Mesothelial cell of epicardium (in vitro differentiated cells): ENCODE measurements at places on chromosomes 4 and X.

DNA sequence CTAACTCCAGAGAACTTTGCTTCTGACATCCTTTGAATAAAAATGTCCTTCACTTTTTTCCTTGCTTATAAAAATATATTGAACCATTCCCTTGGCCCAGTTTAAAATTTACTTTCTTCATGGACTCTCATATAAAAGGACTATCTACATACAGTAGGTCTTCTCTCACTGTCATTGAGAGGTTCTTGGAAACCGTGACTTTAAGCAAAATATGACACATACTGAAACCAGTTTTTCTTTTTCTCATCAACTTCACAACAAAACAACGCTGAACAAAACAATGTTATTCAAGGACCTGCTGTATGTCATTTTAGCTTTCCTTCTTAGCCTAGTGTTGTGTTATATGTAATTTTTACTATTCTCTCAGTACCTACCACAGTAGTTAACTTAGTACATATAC is 496.8 kb downstream of the CENPC start:
- no peak for DNase-seq

- no peak for DNase-seq
Measured at GRCh38 chrX:77119706-77120105, 327.5 kb upstream of the FGF16 start.

DNA sequence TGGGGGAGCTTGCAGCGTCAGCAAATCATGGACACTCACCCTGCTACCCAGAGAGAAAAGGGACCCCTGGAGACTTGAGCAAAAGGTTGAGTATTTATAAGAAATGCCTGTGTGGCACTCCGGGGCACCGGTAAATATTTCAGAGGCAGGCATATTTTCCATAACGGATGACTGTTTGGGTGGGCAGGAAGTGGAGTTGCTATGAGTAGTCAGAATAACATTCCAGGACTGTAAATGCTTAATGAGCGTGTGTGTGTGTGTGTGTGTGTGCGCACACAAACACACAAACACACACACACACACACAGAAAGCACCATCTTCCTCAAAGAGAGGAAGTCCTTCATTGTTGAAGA is 74.6 kb downstream of the MXRA5 start:
- DNase-seq, result no peak

DNA sequence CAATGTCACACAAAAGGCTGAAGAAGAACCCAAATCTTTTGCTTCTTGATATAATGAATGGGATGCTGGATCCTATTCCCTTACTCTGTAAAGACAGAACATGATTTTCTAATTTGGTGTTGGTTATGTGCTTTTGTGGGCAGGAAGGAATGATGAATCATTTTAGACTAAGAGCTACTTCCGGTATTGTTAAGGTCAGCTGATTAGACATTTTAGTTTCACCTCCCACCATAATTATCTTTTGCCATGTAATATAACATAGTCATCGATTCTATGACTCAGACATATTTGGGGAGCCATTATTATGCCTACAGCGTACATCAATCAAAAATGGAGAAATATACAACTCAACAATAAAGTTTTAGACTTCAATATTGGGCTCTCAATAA is 265.3 kb downstream of the ZNF674 start:
- DNase-seq, result no peak

- DNase-seq, result no peak
Measured at GRCh38 chrX:143934542-143934941, 50.7 kb downstream of the UBE2NL start.

- no peak for DNase-seq
Measured at GRCh38 chrX:42978655-42979379, 200.9 kb upstream of the PPP1R2C start.

GRCh38 chrX:41085878-41086626 is 807 bp downstream of the USP9X start:
- peak; percentile 47 for DNase-seq

GRCh38 chr4:99507349-99507748 is 3.5 kb upstream of the C4orf17 start:
- DNase-seq, result no peak

- no peak for DNase-seq
Measured at GRCh38 chr4:112152521-112152920, 7.3 kb downstream of the FAM241A start.

GRCh38 chr4:76850010-76850441 is 47.9 kb downstream of the SOWAHB start:
- DNase-seq, result no peak

- DNase-seq, result no peak
Measured at GRCh38 chrX:4277122-4277521, 563.7 kb upstream of the PRKX start.

DNA sequence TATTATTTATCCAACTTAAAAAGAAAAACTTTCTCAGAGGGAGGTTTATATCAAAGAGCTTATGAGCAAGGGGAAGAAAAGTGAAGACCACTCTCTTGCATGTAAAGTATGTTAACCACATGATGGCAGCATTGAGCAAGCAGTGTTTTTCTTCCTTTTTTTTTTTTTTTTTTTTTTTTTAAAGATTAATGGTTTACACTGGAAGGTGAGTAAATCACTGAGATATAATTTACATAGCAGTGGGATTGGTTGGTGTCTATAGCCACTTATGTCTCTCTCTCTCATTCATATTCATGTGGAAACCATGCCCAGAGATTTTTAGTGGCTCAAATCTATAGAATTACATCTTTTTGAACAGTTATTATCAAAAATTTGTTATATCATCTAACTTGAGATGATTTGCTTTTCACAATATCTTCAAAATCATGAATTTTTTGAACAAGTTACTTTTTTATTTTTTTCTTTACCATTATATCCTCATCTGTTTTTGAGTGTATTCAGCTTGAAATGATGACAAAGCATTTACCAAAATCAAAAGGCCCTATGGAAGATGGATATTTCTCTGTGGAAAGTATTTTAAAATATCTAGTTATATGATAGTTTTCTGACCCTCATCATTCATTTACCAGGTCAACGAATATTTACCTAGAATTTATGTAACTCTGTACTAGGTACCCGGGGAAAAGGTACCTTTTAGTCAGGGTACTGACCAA is 31.6 kb downstream of the MTHFD2L start:
- no peak for DNase-seq

GRCh38 chr4:134544303-134544770 is 342.7 kb upstream of the PABPC4L start:
- DNase-seq, result no peak

GRCh38 chrX:13059637-13060499 is 15.4 kb upstream of the FAM9C start:
- no peak for DNase-seq

DNA sequence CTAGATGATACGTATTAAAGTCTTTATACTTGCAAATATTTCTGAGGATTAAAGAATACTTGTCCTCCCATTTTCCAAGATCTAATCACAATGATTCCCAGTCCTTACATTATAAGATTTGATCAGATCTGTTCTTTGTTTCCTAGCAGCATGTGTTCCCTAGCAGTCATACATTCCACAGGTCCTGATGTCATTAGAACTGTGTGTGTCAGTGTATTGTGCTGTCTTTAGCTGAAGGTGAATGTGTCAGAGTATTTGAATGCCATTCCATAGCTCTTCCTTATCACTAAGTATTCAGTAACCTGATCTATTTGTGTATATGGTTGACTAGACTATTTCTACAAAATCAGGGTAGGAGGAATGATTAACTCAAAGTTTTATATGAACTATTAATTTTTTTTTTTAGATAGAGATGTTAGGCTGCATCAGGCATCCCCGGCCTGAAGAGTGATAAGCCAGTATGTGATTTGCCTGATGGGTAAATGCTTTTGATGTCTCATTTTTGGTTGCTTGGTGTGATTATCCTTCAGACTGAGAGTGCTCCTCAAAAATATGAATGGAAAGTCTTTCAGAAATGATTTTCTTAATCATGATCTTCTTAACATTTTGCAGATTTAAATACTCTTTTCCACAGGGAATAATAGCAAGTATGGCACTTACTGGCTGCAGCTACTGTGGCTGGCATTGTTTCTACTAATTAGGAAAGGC is 4.4 kb downstream of the ADGRL3 start:
- DNase-seq, result no peak

DNA sequence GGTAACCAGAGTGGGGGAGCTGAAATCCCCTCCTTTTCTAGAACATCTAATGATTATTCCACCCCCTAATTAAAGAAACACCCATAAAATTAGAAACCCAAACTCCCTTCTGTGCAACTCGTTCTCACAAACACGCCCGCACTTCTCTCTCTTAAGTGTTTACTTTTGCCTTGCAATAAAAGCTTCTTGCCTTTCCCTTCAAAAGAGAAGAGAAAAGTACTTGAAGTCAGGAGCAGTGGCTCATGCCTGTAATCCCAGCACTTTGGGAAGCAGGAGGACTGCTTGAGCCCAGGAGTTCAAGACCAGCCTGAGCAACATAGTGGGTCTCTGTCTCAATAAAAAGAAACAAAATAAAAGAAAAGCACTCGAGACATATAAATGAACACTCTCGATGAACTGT is 3.6 kb upstream of the GPR173 start:
- DNase-seq, result no peak

GRCh38 chrX:136086521-136086920 is 60.8 kb upstream of the FHL1 start:
- DNase-seq, result no peak

GRCh38 chr4:157999723-158000122 is 173.1 kb downstream of the GASK1B start:
- no peak for DNase-seq

DNA sequence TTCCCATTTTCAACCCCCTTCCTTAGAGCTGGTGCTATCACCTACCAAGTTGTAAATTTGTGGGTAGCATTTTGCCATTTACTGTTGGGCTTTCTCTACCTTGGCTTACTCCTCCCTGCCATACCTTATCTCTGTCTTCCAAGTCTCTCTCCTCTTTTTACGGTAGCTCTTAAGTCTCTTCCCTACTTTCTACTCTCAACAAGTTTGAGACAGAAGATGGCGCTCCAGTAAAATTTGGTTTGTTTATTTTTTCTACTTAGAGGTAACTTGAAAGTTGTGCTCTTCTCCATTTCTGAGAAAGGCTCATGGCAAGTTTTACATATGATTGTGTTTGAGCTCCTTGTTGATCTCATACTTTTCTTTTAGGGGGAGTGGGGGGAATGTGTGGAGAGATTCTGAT is 1508.1 kb downstream of the TECRL start:
- DNase-seq, result no peak

DNA sequence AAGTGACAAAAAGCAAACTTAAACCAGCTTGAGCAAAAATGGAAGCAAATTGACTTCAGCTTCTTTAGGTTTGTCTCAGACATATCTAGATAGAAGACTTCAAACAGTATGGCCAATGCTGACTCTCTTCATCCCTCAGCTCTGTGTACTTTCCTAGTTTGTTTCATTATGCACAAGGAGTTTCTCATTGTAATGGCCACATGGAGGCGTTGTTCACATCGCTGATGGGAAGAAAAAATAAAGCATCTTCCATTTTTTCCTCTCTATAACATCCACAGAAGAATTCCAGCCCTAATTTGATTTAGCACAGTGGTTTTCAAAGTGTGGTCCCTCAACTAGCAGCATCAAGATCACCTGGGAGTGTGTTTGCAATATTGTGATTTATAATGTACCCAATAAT is 397.5 kb upstream of the PRKX start:
- DNase-seq, result no peak

- no peak for DNase-seq
Measured at GRCh38 chrX:3581609-3582108, 131.8 kb downstream of the PRKX start.

- DNase-seq, result no peak
Measured at GRCh38 chrX:1472975-1473374, 20.3 kb upstream of the ASMTL start.

GRCh38 chr4:99998062-99998867 is 48.2 kb upstream of the H2AZ1 start:
- no peak for DNase-seq

DNA sequence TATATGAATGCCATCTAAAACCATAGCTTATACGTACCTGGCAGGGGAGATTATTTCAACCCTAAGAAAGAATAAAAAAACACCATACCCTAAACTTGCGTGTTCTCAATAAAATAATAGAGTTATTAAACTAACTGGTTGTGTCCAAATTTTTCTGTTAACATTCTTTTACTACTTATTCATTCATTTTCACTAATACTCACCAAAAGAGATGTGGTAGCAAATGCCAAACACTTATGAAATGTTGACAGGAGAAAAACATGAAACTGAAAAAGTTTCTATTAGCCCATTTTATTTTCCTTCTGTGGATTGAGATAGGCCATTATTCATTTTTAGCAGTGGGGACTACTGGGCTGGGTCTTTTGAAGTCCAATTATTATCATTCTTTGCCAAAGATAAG is 102.0 kb downstream of the TSPAN5 start:
- DNase-seq, result no peak

GRCh38 chr4:95572304-95572991 is 23.7 kb upstream of the UNC5C start:
- no peak for DNase-seq

DNA sequence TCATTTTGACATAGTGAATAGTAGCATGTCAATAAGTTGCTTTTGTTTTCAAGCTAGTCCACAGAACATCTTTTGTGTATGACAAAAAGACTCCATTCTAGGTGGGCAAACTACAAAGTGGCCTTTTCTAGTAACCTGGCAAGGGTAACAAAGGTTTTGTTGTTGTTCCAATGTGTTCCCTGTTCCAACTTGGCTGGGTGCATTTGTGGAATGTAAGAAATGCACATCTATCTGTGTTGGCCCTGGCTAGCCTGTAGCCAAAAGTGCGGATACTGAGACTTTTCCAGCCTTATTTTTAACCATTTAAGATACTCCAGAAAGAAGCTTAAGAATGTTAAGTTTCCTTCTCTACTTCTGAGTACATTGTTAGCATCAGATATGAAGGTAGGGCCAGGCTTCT is 118.7 kb upstream of the CHRDL1 start:
- no peak for DNase-seq

DNA sequence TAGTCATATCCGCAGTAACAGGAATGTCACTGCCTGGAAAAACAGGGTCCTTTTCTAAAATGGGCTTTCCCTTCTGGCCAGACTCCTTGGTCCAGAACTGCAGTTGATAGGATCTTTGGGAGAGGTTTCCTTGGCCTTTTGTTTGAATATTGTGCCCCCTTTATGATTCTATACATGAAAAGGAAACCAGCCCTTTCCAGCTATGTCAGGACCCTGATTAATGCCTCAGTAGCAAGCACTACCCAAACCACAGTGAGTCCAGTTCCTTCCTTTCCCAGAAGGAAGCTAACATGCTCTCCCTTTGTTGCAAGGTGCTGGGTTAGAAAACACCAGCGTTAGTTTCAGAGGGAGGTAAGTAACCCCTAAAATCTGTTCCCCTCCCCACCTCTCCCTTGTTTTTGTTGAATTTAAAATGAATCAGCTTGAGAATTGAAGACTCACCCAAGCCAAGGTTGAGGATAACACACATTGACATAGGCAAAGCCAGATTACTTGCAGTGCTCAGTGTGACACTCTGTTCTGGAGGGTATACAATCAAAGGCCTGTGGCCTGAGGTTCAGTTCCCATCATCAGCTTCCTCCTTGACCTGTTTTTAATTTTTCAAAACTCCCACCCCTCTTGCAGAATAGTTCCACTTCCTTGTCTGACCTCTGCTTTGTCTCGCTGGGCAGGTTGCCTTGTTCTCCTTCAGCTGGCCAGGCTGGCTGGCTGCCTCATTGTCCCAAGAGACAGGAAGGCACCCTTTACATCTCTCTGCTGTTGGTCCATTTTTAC is 87.6 kb upstream of the PLAC1 start:
- no peak for DNase-seq
